CD4-positive, alpha-beta T cell treated with Interleukin-15 for 1 hour (primary cell): ENCODE measurements at places on chromosomes 16 and 17.

GRCh38 chr16:9309844-9310243 is 218.4 kb downstream of the HAPSTR1 start:
- no peak for DNase-seq

DNA sequence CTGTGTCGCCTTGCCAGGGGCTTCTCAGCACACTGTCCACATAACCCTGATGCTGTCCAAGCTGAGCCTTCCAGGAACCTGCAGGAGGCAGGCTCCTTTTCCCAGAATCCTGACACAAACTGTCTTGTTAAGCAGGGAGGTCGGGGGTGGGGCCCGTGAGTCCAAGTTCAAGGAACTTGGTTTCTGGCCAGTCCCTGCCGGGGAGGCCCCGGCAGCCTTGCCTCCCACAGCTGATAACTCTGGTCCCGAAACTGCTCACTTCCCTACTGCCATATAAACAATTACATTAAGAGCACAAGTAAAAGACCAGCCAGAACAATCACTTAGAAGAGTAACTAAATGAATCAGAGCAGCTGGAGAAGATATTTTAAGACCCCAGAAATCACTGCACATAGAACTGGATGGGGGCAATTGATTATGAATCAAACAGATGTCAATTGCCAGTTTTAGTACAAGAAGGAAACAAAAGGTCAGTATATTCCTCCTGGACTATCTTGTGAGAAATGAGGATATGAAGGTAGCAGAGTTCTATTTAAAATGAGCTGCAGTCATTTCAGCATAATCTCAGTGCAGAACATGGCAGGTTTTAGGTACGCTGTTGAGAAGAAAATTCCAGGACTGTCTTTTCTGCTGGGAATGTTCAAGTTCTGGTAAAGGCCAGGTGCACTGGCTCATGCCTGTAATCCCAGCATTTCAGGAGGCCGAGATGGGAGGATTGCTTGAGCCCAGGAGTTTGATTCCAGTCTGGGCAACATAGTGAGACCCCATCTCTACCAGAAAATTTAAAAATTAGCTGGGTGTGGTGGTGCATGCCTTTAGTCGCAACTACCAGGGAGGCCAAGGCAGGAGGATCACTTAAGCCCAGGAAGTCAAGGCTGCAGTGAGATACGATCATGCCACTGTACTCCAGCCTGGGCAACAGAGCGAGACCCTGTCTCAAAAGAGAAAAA is 169.8 kb downstream of the PITPNC1 start:
- no peak for DNase-seq

GRCh38 chr17:67696853-67697498 is 20.8 kb upstream of the NOL11 start:
- no peak for DNase-seq

DNA sequence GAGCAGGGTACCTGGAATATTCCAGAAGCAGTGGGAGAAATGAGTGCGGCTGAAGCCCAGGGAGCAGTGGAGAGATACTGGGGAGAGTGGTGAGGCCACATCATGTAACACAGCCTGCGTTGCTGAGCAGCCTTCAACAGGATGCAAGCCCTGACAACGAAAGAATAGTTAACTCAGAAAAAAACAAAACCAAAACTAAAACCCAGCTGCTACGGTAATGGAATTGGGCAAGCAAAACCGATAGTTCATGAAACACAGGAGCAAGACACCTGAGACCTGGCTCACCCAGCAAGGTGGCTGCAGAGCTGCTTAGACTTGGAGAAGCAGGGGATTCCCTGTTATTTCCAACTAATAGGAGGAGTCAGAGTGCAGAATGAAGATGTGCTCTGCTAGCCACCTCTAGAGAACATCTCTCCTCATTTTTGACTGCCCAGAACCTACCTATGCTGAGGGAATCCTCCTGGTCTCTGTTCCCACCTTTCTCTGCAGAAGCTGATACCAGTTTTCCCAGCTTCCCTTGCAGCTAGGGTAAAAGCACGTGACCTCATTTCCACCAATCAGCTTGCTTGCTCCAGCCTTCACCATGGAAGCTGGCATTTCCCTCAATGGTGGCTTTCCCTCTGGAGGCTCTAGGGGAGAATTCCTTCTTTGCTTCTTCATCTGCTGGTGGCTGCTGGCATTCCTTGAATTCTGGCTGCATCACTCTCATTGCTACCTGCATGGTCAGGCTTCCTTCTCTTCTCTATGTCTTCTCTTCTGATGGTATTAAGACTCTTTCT is 59.4 kb upstream of the XYLT1 start:
- DNase-seq: no peak

DNA sequence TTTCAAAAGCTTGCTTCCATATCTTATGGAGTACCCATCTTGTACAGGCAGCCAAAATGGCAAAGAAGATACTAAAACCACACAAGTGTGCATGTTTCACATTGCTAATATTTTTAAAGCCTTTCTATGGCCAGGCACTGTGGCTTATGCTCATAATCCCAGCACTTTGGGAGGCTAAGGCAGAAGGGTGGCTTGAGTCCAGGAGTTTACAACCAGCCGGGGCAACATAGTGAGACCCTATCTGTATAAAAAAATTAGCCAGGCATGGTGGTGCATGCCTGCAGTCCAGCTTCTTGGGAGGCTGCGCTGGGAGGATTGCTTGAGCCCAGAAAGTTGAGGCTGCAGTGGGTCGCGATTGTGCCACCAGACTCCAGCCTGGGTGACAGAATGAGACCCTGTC is 71.3 kb downstream of the YPEL2 start:
- no peak for DNase-seq

- no peak for DNase-seq
These were observed 24.1 kb downstream of the PIK3R6 start for GRCh38 chr17:8843344-8843743.

DNA sequence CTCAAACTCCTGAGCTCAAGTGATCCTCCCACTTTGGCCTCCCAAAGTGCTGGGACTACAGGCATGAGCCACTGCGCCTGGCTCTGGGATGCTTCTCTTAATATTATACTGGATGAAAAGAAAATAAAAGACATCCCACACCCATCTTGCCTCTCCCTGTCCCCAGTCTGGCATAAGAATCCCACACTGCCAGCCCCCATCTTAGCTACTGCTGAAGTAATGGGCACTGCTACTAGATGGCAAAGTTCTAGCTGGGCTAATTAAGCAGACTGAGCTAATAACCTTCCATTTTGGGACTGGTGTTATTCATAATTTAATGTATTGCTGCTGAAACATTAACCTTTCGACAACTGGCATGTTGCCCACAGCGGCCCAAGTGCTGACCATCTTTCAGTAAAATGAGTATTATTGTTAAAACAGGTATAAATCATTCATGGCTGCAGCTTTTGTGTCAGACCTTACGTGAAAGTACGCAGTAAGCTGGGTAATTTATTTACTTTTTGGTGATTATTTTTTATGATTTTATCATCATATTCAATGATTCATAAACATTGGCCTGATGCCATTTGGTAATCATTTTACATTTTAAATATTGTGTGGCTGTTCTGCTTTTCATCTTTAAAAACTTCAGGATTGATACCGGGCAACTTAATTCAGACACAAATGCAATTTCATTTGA is 47.4 kb upstream of the ZFHX3 start:
- no peak for DNase-seq

- no peak for DNase-seq
These were observed 11.9 kb downstream of the SLC7A6 start for GRCh38 chr16:68276223-68276622.
